ENCODE measurements at places on chromosomes 5 and 9.

DNA sequence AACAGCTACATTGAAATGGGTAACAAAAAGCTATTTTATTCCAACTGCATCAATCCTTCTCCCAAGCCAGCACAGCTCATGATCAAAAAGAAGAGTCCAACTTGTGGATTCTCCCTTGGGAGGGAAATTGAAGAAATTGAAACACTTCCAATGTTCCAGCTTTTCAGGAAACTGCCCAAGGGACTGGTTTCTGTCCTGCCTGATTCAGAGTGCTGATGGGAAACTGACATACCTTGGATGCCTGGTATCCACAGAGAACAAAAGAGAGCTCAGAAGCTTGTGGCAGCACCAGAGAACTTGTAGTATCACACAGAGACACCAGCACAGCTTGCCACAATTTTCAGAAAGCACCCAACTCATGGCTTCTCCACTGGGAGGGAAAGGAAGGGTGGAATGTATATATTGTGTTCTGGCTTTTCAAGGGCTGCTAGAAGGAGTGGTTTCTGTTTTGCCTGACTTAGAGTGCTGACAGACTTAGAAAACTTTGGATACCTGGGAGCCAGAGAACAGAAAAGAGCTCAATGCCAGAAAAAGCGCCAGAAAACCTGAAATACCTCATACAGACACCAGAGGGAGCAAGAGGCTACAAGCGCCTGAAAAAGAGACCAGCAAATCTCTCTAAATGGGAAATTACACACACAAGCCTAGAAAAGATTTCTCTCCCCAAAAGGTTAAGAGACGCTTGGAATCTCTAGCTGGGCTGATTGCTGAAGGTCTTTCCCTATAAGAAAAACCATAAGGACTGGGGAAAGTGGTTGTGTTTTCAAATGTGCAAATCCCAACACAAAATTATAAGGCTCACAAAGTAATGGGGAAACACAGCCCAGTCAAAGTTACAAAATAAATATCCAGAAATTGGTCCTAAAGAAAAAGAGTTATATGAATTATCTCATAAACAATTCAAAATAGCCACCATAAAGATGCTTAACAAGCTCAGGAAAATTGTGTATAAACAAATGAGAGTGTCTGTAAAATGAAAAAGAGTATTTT is 178.8 kb downstream of the SPOCK1 start:
- DNase-seq: peak; percentile 19

DNA sequence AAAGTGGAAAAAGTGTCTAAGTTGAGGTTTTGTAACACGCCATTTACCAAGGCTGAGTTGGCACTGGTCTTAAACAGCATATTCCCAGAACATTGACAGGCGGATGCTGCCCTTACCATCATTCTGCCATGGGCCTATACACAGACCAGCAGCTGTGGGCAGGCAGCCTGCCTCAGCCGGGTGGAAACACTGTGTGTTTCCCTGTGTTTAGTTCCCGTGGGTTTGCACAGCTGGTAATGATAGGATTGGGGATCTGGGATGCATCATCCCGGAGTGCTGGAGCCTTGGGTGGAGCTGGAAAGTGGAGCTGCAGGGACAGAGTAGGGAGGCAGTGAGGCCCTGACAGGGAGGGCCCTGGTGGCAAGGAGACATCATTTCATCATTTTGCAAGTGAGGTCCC is 5.5 kb upstream of the FGD3 start:
- no peak for DNase-seq

- DNase-seq: no peak
Observed at GRCh38 chr9:29514862-29515261, 1941.6 kb upstream of the C9orf72 start.

DNA sequence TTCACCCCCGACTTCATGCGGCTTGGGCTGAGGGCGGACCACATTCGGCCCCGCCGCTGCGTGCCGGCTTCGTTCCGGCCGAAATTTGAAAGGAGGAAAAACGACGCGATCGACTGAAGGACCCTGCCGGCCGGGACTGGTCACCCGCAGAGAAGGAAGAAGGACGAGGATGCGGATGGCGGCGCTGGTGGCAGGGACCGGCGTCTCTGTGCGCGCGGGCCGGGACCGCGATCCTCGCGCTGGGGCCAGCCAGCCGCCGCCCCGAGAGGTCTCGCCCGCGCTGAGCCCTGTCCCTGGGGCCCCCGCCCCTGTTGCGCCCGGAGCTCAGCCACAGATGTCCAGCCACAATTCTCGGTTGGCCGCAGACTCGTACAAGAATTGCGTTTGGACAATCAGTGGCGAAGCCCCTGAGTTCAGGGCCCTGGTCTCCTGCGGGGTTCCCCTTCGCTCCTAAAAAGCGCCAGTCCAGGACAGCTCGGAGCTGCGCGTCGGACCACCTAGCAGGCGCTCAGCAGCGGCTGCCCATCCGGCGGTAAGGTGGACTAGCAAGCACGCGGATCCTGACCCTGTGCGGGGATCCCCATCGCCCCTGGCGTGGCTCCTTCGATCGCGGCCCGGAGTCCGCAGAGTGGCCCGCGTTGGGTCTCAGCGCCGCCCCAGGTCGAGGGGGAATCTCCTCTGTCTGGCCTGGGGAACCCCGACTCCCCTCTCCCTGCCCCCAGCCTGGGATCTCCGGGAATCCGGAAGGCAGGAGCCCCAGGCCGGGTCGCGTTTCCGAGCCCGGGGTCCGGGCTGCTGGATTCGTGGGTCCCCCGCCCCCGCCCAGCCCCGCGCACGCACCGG is 21.3 kb downstream of the URM1 start:
- DNase-seq: no peak
